ENCODE measurements at places on chromosomes 16 and 17.

- no peak for DNase-seq
Measured at GRCh38 chr17:74740641-74741387, 3.8 kb downstream of the RAB37 start.

DNA sequence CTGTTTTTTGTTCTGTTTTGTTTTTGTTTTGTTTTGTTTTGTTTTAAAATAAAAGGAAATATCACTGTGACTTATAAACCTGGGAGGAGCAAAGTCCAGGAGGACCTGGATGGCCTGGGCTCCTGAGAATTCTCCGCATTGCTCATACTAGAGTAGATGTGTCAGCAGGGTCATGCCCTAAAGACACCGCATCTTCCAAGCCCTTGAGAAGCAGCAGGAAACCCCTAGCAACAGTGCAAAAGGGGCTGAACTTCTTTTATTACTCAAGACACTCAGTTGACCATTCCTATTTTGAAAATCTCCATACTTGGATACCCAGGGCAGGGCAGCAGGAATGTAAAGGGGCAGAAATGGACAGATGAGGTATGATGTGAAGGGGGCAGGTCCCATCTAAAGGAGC, 51.8 kb downstream of the SYT17 start:
- no peak for DNase-seq

GRCh38 chr16:88883117-88883895, 16.8 kb upstream of the PABPN1L start:
- no peak for DNase-seq

GRCh38 chr16:20624882-20625807, 49.0 kb upstream of the ACSM2B start:
- DNase-seq, result no peak

GRCh38 chr16:29994600-29995323, 655 bp downstream of the HIRIP3 start:
- peak; percentile 73 for DNase-seq

GRCh38 chr16:74455619-74456289, 34.5 kb upstream of the CLEC18B start:
- no peak for DNase-seq

- DNase-seq, result no peak
Measured at GRCh38 chr17:19268611-19269010, 31.4 kb downstream of the EPN2 start.

DNA sequence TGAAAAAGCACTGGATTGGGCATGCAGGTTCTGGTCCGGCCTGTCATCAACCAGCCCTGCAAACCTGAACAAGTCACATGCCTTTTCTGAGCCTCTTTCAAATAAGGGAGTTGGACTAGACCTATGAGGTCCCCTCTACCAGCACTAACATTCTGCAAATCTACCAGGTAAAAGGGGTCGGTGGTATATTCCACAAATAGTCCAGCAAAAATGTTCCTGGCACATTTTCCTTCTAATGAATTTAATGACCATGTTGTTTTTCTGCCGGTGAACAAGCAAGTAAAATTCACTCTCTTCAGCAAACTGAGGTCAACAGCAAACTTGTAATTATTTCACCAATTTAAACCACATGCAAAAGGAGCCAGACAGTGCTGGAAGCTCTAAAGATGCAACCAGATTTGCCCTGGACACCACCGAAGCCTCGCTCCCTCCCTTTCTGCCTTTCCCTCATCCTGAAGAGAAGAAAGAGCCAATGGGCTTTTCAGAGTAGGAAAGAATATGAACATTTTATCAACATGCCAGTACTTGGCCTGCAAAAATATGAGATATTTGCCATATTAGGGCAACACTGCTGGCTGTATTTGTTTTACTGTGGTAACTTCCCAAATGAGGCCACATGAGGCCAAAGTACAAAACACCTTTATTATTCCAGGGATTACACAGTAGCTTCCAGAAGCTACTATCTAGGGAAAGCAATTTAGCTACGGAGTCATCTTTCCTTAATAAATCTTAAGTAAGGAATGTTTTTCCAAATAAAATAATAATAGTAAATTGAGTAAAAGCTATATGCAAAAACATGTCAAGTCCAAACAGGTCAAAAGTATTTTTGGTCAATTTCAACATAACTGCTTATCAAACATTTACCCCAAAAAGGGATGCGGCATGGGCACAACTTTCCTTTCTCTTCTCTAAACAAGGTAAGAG, 45.0 kb downstream of the USP31 start:
- no peak for DNase-seq

DNA sequence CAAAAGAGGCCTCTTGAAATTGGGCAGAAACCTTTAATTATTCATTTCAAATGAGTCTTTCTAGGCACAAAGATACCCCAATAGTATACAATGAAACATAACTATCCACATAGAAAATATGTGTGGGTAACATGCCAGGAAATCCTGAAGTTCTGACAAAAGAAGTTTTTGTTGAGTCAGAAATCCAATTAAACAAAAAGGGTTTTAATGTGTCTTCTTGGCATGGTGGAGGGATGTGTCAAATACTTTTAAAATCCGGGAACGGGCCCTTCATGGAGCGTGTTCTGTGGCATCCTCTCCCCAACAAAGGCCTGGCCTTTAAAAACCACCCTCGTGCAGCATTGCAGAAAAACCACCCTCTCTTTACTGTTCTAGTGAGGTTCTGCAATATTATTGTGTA, 14.2 kb downstream of the CDRT4 start:
- DNase-seq, result no peak

GRCh38 chr17:332558-333322, 19.9 kb downstream of the RPH3AL start:
- DNase-seq, result no peak

GRCh38 chr17:78342449-78343186, 17.3 kb downstream of the SOCS3 start:
- no peak for DNase-seq

DNA sequence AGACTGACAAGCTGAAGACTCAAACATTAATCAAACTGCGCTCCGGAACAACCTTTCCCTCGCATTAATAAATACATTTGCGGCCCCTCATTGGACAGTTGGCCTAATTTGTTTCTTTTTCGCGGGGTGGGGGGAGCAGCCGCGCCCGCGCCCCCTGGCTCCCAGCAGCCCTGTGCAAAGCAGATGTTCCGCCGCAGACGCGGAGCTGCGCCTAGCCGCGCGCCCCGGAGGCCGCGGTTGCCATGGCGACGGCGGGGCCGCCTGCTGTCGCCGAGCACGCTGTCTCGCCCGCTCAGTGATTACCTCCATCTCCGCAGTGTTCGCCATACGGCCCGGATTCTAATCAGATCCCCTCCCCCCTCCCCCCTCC, 25.5 kb downstream of the COPZ2 start:
- peak; percentile 71 for DNase-seq

DNA sequence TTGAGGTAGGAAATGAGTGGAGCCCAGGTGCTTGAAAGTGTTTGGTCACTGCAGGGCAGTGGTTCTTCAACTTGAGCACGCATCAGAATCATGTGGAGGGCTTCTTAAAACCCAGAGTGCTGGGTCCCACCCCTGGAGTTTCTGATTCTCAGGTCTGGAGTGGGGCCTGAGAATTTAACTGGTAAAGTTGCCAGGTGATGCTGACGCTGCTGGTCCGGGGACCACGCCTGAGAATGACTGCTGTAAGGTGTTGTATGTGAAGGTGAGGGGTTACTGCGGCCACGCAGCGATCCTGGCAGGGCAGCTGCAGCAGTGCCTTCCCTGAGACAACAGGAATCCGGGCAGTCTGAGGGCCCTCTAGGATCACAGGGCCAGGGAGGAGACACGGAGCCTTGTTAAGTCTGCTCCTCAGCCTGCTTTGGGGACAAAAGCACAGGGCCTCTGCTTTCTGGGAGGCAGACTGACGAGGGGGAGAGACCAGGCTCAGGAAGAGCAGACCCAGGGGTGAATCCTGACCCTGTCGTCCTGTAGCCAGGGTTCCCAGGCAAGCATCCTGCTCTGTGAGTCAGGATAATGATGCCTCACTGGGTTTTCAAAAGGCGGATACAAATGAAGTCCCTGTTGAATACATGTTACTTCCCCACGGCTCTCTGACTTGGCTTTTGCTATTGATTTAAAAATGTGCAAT, 16.2 kb downstream of the CCDC42 start:
- DNase-seq, result no peak

DNA sequence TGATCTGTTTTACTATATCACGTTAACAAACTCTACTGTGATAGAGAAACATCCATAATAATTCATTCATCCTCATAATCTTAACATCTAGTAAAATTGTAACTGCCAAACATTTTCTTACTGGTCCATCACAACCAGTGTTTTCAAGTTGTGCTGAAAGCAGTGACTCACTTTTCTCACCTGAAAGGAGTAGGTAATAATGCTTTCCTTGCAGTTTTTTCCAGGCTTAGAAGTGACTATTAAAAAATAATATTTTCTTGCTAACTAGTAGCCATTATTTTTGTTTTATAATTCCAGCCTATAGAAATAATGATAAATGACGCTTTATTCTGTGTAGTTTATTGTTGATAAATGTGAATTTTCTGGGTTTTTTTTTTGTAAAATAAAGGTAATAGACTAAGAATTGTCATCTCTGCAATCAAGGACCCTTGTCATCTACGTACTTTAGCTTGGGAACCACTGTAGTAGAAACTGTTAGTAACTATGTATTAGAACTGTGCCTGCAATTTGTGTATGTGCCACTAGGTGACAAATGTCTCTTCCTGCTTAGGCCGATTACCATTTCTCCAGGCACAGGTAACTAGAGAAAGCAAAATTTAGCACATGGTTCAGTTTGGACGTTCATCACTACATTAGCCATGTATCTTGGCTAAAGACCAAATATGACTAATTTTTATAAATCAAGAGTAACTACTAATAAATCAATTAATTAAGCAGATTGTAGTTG, 409.4 kb upstream of the ERCC4 start:
- no peak for DNase-seq

DNA sequence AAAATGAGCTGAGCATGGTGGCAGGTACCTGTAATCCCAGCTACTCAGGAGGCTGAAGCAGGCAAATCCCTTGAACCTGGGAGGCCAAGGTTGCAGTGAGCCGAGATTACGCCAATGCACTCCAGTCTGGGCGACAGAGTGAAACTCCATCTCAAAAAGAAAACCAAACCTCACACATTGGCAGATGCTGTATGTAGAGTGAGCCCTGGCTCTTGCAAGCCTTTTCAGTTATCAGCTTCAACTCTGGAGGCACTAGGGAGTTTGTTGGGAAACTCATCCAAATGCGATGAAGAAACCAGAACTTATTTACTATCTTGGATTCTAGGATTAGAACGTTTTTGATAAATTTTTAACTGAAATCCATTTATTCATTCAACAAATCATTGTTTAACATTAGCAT, 56.9 kb upstream of the RASL10B start:
- DNase-seq, result no peak

- no peak for DNase-seq
Measured at GRCh38 chr16:2437032-2437790, 8.0 kb downstream of the CCNF start.

GRCh38 chr17:77749989-77750388, 208.5 kb upstream of the TNRC6C start:
- DNase-seq, result no peak

GRCh38 chr17:82876149-82876548, 36.3 kb upstream of the ZNF750 start:
- no peak for DNase-seq

DNA sequence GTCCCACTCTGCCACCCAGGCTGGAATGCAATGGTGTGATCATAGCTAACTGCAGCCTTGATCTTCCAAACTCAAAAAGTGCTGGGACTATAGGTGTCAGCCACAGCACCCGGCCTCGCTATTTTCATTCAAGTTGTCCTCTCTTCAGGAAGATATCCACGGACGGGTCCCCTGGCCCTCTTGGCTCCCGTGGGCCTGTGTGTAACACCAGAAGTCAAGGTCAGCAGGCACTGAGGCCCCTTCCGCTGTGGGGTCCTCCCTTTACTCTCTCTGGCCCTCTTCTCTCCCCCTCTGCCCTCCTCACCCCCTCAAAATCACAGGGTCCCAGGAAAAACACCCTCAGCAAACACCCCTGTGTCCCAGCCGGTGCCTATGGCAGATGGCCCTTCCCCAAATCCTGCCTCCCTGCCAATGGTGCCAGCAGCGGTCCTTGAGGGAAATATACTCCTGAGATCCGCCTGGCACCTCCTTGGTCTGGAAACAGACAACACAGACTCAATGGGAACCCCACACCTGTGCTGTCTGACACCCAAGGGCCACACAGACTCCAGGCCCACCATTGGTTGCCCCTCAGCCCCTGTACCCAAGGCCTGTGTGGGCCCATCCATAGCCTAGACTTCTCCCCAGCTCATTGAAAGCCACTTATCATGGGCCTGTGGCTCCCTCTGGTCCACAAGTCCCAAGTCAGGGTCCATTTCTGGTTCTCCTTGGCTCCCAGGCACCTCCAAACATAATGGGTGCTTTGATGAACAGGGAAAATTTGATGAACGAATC, 221.5 kb downstream of the ZNF423 start:
- DNase-seq, result no peak

- no peak for DNase-seq
Measured at GRCh38 chr17:20156196-20157000, 147.2 kb downstream of the SPECC1 start.

- DNase-seq, result no peak
Measured at GRCh38 chr16:24685539-24686432, 43.7 kb upstream of the TNRC6A start.

- DNase-seq, result peak; percentile 43
Measured at GRCh38 chr17:49851387-49852291, 3.8 kb upstream of the TAC4 start.

DNA sequence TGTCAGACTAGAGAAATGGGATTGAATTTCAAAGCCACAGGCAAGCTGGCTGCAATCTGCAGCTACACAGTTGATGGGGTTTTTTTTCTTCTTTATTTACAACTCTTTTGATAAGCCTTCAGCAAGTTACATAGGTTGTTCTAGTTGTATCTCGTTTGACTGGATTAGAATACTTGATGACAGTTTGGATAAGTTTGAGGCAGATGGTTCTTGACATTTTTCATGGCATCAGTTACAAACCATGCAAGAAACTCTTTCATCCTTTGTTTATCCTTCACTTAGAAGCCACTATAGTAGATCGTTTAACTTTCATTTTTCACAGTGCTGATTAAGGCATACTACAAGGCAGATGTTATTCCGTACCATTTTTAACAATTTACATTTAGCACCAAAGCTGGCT, 238.9 kb downstream of the TOX3 start:
- DNase-seq, result no peak

GRCh38 chr17:28370744-28371103, 617 bp upstream of the VTN start:
- DNase-seq, result no peak
